PC-9 (cell line): ENCODE measurements at places on chromosomes 2 and 18. TPM values are rescaled to one million over a fixed set of nuclear protein-coding genes. Genes with fewer than 3 reads are reported as not detected.

GRCh38 chr18:9578306-9578705 lies 36.1 kb downstream of the PPP4R1 start:
- peaks cover 6% of the 10 kb centered on the region for H3K4me1 ChIP-seq
- DNase-seq: no peak
- no peaks in the 10 kb centered on the region for H3K27me3 ChIP-seq
- peaks cover 58% of the 10 kb centered on the region for H3K36me3 ChIP-seq

The SCN2A gene
- 0.15 TPM in 1 of 2 replicates, not detected in the other for total RNA-seq

DNA sequence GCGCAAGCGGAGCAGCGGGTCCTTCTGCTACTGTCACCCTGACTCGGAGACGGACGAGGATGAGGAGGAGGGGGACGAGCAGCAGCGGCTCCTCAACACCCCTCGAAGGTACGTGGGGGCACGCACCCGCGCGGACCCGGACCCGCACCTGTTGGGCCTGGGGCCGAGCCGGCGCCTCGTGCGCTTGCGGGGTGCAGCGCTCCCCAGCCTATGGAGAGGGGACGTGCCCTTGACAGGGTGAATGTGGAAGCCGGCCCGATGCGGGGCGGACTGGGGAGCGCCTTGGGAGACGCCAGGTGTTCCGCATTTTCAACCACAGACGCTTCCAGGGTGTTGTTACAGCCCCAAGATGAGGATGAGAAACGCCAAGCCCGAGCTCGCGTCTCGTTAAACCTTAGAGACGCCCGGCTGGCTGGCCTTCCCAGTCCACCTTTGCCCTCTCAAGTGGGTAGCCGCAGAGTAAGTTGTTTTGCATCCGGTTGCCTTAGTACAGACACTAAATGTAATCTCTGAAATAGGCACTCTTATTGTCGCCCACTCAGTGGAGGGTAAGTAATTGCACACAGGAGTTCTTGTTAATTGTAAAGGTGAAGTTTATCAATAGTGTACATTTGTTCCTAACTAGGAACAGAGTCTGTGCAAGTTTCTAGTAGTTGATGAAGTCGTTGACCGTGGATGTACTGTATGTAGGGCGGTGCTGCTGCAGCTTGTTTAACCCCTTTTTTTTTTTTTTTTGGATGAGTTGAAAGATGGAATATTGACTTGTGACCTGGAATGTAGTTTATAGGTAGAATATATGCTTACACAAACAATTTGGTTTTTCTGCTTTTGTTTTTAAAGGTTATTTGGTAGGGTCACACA lies 815 bp downstream of the GMCL1 start:
- peak overlapping the region; percentile 82 for H3K4me3 ChIP-seq
- no peaks in the 10 kb centered on the region for H3K36me3 ChIP-seq
- no peak overlapping the region for H3K27ac ChIP-seq
- DNase-seq: peak; percentile 34
- no peaks in the 10 kb centered on the region for H3K27me3 ChIP-seq
- H3K4me1 ChIP-seq: peaks cover 22% of the 10 kb centered on the region

- H3K36me3 ChIP-seq: peaks cover 25% of the 10 kb centered on the region
- no peak for DNase-seq
- H3K4me1 ChIP-seq: peaks cover 82% of the 10 kb centered on the region
- H3K27me3 ChIP-seq: no peaks in the 10 kb centered on the region
- peak overlapping the region; percentile 59 for H3K4me3 ChIP-seq
- H3K27ac ChIP-seq: peak overlapping the region; percentile 98
Observed at GRCh38 chr2:9236867-9237266, 30.3 kb downstream of the ASAP2 start.

The NT5DC4 gene
- total RNA-seq: 6.1 and 6.5 TPM in 2 replicates

DNA sequence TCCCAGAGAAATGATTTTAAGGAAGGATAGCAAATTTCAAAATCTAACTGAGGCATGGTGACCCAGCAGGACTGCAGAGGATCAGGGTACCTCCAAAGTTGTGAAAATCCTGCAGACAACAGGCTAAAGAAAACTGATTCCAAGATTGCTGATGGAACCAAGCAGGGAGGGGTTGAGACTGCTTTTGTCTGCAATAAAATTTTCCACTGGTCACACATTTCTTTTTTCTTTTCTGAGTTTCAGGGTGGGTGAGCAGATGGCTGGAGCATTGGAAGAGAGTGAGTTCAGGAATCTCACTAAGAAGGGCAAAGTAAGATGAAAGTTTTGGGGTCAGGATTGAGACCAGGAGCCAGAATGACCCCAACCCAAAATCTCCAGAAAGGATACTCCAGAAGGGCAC lies 321.0 kb downstream of the TNS1 start:
- H3K4me1 ChIP-seq: peaks cover 27% of the 10 kb centered on the region
- no peak overlapping the region for H3K27ac ChIP-seq
- no peaks in the 10 kb centered on the region for H3K27me3 ChIP-seq
- no peak for DNase-seq

- peaks cover 17% of the 10 kb centered on the region for H3K27me3 ChIP-seq
- H3K4me3 ChIP-seq: no peak overlapping the region
- H3K36me3 ChIP-seq: no peaks in the 10 kb centered on the region
Observed at GRCh38 chr2:7363906-7364305, 446.7 kb downstream of the RNF144A start.

The CRYGC gene
- not detected in 2 replicates for total RNA-seq

The TCF7L1 gene
- 2.3 and 2.8 TPM in 2 replicates for total RNA-seq

DNA sequence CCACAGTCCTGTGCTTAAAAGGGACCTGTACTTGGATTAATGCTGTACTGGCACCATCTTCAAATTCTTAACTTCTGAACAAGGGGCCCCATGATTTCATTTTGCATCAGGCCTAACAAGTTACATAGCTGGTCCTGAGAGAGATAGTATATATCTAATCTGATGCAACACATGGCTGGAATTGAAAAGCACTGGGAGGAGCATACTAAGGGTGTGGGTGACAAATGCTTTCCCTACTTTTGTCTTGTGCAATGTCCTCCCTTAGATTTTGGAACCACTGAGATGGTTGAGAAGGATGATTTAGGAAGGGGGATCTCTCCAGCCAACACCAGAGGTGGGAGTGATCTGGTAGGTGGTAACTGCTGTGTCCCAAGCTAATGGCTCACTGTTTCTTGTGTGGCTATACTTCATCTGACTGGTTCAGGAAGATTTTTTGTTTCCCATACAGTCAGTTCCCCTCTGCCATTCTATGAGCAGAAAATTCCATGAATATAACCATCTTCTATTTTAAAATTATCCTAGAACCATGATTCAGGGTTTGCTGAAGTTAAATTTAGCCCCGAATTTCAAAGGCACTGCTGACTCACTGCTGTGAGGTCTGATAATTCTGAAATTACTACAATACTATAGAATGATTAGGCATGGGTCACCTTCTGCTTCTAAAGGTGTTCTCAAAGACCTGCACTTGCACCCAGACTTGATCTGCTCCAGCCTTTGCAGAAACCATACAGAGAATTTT lies 108.3 kb upstream of the NCKAP5 start:
- H3K4me1 ChIP-seq: 0 out of 2 replicates have a peak, but pooled peaks cover 9% of the 10 kb centered on the region
- DNase-seq: no peak
- H3K36me3 ChIP-seq: no peaks in the 10 kb centered on the region
- no peak overlapping the region for H3K4me3 ChIP-seq

GRCh38 chr18:64409511-64409910 lies 260.6 kb upstream of the LINC00305 start:
- H3K4me1 ChIP-seq: no peaks in the 10 kb centered on the region
- no peak overlapping the region for H3K27ac ChIP-seq
- H3K4me3 ChIP-seq: no peak overlapping the region
- DNase-seq: no peak
- no peaks in the 10 kb centered on the region for H3K27me3 ChIP-seq

The LCLAT1 gene
- 21.9 and 35.7 TPM in 2 replicates for total RNA-seq

The THOC1 gene
- 50.8 and 55.6 TPM in 2 replicates for total RNA-seq

- H3K36me3 ChIP-seq: no peaks in the 10 kb centered on the region
- no peak overlapping the region for H3K4me3 ChIP-seq
- H3K27ac ChIP-seq: no peak overlapping the region
- DNase-seq: peak; percentile 68
- no peaks in the 10 kb centered on the region for H3K4me1 ChIP-seq
Observed at GRCh38 chr2:73163483-73164367, 38.6 kb upstream of the NOTO start.

DNA sequence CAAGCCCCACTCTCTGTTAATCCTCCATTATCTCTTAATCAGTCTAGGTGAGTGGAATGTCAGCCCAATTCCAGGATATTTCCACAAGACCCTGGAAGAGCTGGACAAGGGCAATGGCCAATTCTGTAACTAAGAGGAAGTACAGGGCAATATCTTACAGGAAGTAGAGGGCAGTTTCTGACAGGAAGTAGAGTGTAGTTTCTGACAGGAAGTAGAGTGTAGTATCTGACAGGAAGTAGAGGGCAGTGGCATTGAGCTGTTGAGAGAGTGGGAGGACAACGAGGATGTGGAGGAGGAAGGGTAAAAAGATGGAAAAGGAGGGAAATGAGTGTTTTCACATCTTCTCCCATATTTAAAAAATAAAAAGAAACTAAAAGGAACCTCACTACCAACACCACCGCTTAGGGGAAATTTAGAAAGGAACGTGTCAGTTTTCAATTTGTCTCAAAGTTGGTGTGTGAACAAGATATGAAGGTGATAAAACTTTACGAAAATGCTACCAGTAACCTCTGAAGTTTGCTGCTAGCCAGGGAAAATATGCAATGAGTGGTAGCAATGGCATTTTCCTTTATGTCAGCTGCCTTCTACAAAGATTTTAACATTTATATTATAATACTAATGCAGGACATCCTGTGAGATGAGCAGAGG lies 430.9 kb upstream of the HNRNPA3 start:
- no peaks in the 10 kb centered on the region for H3K4me1 ChIP-seq
- H3K27me3 ChIP-seq: no peaks in the 10 kb centered on the region
- no peak overlapping the region for H3K27ac ChIP-seq
- H3K4me3 ChIP-seq: no peak overlapping the region
- DNase-seq: no peak

GRCh38 chr18:25454730-25455129 lies 102.8 kb upstream of the ZNF521 start:
- H3K36me3 ChIP-seq: no peaks in the 10 kb centered on the region
- no peaks in the 10 kb centered on the region for H3K27me3 ChIP-seq
- H3K4me1 ChIP-seq: no peaks in the 10 kb centered on the region
- DNase-seq: no peak

The PMS1 gene
- 18.6 and 20.0 TPM in 2 replicates for total RNA-seq

DNA sequence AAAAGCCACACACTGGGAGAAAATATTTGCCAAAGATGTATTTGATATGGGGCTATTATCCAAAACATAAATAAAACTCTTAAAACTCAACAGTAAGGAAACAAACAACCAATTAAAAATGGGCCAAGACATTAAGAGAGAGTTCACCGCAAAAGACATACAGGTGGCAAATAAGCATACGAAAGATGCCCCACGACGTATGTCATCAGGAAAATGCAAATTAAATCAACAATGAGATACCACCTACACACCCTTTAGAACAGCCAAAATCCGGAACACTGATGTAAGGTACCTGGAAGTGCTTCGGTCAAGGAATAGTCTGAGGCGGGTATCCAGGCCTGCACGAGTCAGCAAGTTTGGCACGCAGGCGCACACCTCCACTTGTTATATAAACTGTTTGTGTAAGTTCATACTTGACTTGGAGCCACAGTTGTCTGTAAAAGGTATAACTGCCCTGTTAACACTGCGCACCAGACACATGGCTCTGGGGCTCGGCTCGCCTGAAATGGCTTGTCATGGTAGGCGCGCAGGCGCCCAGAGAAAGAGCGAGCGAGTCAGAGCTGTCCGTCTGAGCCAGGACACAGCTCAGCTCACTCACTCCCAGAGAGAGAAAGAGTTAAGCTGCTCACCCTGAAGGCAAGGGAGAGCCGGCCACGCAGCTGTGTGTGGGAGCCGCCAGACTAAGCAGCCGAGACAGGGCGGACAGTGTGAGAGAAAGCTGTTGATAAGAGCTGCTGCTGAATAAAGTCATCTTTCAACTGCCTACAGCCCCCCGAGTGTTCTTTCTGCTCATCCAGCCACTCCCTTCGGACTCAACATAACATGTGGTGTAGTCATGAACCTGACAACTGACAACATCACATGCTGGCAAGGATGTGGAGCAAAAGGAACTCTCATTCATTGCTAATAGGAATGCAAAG lies 87.3 kb downstream of the HNRNPLL start:
- no peak overlapping the region for H3K27ac ChIP-seq
- H3K4me1 ChIP-seq: no peaks in the 10 kb centered on the region
- no peaks in the 10 kb centered on the region for H3K36me3 ChIP-seq
- DNase-seq: no peak
- no peak overlapping the region for H3K4me3 ChIP-seq
- no peaks in the 10 kb centered on the region for H3K27me3 ChIP-seq

DNA sequence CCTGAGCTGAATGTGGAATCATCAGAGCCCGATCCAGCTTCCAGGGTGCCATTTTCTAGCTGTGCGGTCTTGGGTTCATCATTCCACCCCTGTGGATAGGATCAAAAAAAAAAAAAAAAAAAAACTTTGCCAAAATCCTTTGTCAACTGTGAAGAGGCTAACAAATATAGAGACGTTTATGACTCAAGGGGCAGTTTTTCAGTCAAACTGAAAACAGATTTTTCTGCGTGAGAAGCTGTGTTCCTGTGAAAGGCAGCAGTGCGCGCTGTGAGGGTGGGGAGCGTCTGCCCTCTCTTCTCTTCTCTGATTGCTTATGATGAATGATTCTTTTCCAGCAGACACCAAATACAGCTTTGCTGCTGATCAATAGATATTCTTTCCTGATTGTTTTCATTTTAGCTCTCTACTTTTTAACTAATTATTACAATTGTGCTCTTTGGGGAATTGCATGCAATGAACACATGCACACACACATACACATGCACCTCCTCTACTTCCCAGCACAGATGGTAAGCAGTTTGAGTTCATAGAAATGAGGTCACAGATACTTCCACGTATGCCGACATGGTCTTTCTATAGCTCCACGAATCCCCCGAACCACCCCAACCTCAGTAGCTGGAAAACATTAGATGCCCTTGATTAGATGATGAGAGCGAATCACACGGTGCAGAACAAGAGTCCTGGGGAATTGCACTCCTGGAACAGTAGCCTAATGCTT lies 175.4 kb downstream of the NRP2 start:
- no peaks in the 10 kb centered on the region for H3K27me3 ChIP-seq
- DNase-seq: no peak
- H3K4me3 ChIP-seq: no peak overlapping the region
- H3K4me1 ChIP-seq: no peaks in the 10 kb centered on the region
- no peaks in the 10 kb centered on the region for H3K36me3 ChIP-seq

DNA sequence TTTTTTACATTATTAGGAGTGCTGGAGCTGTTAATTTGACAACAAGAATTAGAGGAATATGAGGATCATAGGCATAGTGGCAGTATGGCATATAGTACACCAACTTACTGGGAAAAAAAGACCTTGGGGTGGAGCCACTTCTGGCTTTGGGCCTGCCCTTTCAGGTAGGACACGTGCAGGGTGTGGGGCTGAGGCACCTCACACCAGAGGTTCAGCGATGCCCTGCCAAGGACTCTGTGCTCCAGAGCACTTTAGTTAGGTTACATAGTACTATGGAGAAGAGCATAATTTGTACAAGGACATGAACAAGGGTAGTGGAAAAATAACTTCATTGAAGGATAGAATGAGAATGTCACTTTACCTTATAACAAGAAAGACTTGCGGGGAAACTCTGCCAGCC lies 77.1 kb upstream of the CD302 start:
- no peaks in the 10 kb centered on the region for H3K36me3 ChIP-seq
- DNase-seq: no peak
- H3K27me3 ChIP-seq: no peaks in the 10 kb centered on the region
- no peak overlapping the region for H3K27ac ChIP-seq

- no peaks in the 10 kb centered on the region for H3K36me3 ChIP-seq
- no peaks in the 10 kb centered on the region for H3K4me1 ChIP-seq
- H3K27ac ChIP-seq: no peak overlapping the region
Observed at GRCh38 chr2:237896507-237896892, 37.1 kb downstream of the RAMP1 start.

The GTF2A1L gene
- not detected in 2 replicates for total RNA-seq
